ENCODE measurements at places on chromosomes 1 and 21.

GRCh38 chr1:1232208-1232795 lies at the start of gene B3GALT6:
Gene B3GALT6 (plus strand): TSS chr1:1232237. CDS start chr1:1232279, 42 bp downstream.
- DNase-seq = no peak

DNA sequence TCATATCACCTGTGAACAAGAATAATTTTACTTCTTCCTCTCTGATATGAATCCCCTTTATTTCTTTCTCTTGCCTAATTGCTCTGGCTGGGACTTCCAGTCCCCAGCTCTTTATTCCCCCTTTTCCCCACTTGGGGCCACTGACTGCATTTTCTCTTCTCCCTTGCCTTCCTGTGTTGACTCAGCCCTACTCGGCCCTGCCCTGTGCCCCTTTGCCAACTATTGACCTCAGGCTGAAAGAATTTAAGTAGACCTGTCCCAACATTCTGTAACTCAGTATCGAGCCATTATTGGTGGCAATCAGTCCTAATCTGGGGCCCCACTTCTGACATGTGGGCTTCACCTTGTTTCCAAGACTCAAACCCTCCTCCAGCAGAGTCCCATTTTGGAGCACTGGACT lies 60.6 kb upstream of the STUM start:
- no peak for DNase-seq

DNA sequence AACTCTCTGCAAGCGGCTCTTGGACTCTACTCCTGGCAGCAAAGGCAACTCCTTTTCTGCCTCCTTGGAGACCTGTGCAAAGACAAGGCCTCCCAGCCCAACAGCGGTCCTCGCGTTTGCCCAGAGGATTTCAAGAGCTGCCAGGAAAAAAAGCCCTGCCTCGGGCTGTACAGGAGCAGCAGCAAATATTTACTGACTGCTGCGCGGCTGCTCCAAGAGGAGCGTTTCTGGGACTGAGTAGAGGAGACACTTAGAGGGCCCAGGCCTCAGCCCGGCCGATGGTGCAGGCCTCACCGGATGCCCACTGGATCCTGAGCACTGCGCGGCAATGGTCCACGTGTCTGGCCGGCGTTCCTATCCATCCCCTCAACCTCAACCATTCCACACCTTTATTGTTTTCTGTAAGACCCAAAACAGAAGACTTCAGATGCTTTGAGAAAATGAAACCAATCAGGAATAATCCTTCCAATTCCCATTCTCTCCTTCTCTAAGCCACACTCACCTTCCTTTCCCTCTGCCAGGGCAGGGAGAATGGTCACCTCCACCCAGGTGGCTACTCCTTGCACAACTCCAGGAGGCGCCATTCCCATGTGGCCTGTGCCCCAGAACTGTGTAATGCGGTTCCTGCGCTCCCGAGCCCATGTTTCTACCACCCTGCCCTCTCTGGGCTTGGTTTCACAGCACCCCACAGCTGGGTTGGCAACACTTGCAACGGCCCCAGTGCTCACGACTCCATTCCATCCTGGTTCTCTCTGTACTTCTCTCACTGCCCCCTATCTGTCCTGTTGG lies 215.8 kb downstream of the TRABD2B start:
- DNase-seq = no peak

DNA sequence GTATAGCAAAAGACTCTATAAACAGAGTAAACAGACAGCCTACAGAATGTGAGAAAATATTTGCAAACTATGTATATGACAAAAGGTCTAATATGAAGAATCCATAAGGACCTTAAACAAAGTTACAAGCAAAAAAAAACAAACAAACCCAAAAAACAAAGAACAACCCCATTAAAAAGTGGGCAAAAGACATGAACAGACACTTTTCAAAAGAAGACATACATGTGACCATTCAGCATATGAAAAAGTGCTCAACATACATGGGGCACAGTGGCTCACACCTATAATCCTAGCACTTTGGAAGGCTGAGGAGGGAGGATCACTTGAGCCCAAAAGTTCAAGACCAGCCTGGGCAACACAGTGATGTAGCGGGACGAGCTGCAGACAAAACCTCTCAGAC lies 17.9 kb upstream of the OR2B11 start:
- no peak for DNase-seq

DNA sequence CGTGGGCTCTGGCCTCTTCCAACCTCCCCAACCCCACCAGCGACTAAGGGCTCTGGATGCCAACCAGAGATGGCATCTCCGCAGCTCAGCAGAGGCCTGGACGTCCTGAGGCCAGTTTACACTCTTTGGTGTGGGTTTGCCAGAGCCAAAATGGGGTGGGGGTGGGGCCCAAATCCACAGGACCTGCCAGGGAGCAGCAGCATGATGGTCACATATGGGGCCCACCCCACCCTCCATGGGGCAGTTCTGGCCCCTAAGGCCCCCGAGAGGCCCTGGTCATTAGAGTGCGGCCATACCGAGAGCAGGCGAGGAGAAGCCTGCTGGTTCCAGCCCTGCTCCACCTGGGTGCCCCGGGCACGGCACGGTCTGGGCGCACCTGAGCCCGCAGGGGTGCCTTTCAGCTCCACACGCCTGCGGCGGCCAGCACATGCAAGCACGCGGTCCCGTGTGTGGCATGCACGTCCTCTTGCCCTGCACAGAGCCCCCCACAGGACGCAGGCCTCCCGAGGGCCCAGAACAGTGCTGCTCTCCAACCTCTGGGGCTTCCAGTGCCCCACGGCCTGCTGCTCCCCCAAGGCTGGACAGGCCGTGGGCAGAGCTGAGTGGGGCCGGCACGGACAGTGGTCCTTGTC lies 4.8 kb downstream of the C1QTNF12 start:
- DNase-seq = no peak

GRCh38 chr1:84944767-84945486 lies 51.9 kb upstream of the LPAR3 start:
- DNase-seq = peak; percentile 63

- no peak for DNase-seq
Observed at GRCh38 chr1:247337250-247337746, 5.6 kb upstream of the ZNF496 start.

- DNase-seq = no peak
Observed at GRCh38 chr1:102630041-102630440, 478.3 kb downstream of the COL11A1 start.

DNA sequence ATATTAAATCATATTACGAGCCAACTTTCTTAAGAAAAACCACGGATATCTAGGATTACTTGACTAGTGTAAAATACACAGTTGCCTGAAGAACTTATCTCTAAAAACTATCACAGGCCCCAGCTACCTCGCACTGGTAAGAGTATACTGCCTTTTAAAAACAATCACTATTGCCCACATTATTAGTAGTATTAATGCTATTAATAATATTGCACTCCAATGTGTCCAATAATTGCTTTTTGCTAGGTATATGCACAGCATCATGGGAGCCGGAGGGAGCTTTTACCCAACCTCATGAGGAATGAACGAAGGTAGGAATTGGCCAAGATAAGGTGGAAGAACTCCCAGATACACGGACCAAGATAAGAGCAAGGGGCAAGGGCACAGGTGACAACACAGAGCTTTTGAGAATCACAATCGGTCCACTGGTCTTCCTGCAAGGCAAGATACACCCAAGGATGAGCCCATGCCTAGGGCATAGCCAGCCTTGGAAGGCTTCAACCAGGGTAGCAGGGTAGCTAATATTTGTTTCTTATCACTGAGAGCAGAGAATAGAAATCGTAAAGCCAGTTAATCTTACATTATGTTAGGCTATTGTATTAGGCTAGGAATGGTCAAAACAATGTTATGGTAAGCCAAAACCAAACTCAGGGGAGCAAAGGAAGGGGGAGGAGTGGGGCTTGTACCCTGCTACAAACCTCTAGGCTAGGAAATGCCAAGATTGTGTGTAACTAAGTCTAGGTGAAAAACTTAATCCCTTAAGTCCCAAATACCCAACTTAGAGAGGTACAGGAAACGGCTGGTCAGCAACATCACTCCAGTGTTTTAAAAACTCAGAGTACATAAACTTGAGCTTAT lies 9.4 kb downstream of the GLUL start:
- no peak for DNase-seq

DNA sequence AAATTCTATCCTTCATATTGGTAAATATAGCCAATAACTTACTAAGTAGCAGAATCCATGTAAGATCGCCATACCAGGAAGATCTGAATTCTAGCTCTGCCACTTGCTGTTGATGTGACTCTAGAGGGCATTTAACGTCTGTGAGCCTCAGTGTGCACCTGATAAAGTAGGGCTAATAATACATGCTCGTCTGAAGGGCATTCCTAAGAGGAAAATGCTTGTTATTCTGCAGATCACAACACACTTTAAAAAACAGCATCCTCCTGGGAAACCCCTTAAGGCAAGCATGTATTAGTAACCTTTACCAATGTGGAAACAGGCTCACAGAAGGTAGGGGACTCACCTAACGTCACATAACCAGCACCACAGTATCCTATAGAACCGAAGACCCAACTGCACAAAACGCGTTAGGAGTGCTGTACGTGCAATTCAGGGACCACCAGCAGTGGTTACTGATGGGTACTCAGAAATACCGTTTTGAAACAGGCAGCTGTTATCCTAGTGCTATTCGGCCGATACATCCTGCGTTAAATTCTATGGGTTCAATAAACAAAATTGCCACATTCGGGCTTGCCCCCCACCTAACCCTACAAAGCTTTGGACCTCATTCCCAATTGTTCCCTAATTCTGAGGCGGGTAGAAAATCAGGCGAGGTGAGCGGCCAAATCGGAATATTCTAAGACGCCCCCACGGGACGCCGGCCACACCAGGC lies 758 bp downstream of the DEPDC1 start:
- DNase-seq = no peak

DNA sequence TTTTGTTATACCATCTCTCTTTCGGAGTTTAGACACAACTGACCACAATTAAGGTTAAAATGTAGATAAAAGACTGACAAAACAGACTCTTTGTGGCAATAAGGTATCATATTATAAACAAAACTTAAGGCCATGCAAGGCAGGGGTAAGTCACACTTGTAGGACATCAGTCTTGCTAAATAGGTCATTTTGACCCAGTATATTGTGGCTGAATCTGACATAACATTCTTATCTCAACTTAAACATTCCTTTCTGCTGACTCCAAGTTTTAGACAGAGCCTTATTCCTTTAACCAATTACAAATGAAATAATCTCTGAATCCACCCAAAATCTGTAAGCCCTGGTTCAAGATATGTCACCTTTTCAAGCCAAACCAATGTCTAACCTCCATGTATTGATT lies 733.4 kb upstream of the B3GALT2 start:
- DNase-seq = no peak

GRCh38 chr1:153572569-153573015 lies 6.9 kb upstream of the S100A2 start:
- peak; percentile 88 for DNase-seq

- no peak for DNase-seq
Observed at GRCh38 chr1:29439615-29440014, 203.3 kb downstream of the PTPRU start.

DNA sequence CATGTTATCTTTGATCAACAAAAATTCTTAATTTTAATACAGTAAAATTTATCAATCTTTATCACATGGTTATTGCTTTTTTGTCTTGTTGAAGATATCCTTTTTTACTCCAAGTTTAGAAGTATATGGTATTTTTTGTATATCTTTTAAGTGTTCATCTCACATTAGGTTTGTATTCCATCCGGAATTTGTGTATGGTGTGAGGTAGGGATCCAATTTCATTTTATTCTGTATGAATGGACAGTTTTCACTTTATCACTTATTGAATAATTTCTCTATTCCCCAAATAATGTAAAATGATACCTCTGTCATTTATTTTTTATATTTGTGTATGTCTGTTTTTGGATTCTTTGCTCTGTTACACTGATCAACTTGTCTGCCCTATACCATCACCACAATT lies 25.3 kb downstream of the NFIA start:
- DNase-seq = no peak

GRCh38 chr1:242206994-242207393 lies 208.1 kb upstream of the MAP1LC3C start:
- no peak for DNase-seq

- no peak for DNase-seq
Observed at GRCh38 chr1:230068952-230069684, 2.1 kb downstream of the GALNT2 start.

GRCh38 chr1:100065969-100066227 lies 66.8 kb downstream of the SASS6 start:
- no peak for DNase-seq

GRCh38 chr1:180166436-180166800 lies 11.7 kb downstream of the QSOX1 start:
- DNase-seq = no peak

GRCh38 chr21:25457411-25457810 lies 149.9 kb downstream of the MRPL39 start:
- peak; percentile 81 for DNase-seq

DNA sequence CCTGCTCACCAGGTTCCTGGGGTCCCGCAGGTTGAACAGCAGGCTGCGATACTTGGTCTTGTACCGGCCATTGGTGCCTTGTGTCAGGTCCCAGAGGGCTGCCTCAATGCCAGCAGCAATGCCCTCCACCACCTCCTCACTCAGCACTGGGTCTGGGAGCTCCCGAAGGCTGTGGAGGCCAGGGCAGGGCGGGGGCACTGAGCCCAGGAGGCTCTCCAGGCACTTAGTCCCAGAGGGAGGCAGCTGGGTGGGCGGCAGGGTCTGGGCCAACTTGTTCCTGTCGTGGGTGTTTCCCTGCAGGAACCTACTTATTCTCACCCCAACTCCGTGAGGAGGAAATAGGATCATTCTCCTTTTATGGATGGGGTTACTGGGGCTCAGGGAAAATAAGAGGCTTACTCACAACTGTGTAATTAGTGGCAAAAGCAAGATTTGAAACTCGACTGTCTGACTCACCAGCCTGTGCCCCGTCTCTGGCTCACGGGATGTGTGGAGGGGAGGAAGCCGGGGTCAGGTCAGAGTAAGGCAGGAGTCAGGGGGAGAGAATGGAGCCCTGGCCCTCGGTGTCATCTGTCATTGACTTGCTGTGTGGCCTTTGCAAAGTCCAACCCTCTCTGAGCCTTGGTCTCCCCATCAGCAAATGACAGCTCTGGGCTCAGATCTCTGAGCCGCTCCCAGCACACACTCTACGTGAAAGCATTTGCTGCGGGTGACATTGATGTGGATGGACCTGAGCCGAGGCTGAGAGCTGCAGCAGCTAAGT lies 17.2 kb downstream of the SPOCD1 start:
- peak; percentile 65 for DNase-seq

Measured in COLO829 (cell line).